Muscle of leg (tissue), 16 donors: ENCODE measurements at places on chromosomes 2 and 18. TPM values are rescaled to one million over a fixed set of nuclear protein-coding genes. Genes with fewer than 3 reads are reported as not detected.

LTBP1 gene
- 44.7 TPM for polyA plus RNA-seq

INHBB gene
- polyA plus RNA-seq = 0.35 TPM

SPTBN1 gene
- polyA plus RNA-seq = 273 TPM

AOX1 gene
- polyA plus RNA-seq = 1.3 TPM

GYPC gene
- polyA plus RNA-seq = 109 TPM

LRP1B gene
- 1.4 TPM for polyA plus RNA-seq

DUSP19 gene
- 1.7 TPM for polyA plus RNA-seq

TMEM37 gene
- polyA plus RNA-seq = 10.9 TPM

TIGD1 gene
- polyA plus RNA-seq = 6.4 TPM

POU3F3 gene
- polyA plus RNA-seq = not detected

ANKRD29 gene
- 3.1 TPM for polyA plus RNA-seq

LRRC30 gene
- polyA plus RNA-seq = 5.2 TPM

TEKT4 gene
- polyA plus RNA-seq = not detected

RIT2 gene
- polyA plus RNA-seq = not detected

GNAL gene
- polyA plus RNA-seq = 1.2 TPM

ANO7 gene
- 1.9 TPM for polyA plus RNA-seq

KYNU gene
- 0.73 TPM for polyA plus RNA-seq

LAMA3 gene
- polyA plus RNA-seq = 2.3 TPM

DNAH7 gene
- polyA plus RNA-seq = 0.20 TPM

RASGRP3 gene
- 23.3 TPM for polyA plus RNA-seq

SULT1C2 gene
- 2.5 TPM for polyA plus RNA-seq

KRTCAP3 gene
- polyA plus RNA-seq = 4.3 TPM

SKOR2 gene
- not detected for polyA plus RNA-seq

CPO gene
- 0.27 TPM for polyA plus RNA-seq

PLCD4 gene
- polyA plus RNA-seq = 48.4 TPM
